ENCODE measurements at places on chromosomes 1 and 21. TPM values are rescaled to one million over a fixed set of nuclear protein-coding genes. Genes with fewer than 3 reads are reported as not detected.
A peak's percentile ranks its signal among the peaks of the same experiment; 100 is the strongest.

GRCh38 chr1:113821916-113822315 is 9.6 kb upstream of the RSBN1 start:
- DNase-seq: no peak

DNA sequence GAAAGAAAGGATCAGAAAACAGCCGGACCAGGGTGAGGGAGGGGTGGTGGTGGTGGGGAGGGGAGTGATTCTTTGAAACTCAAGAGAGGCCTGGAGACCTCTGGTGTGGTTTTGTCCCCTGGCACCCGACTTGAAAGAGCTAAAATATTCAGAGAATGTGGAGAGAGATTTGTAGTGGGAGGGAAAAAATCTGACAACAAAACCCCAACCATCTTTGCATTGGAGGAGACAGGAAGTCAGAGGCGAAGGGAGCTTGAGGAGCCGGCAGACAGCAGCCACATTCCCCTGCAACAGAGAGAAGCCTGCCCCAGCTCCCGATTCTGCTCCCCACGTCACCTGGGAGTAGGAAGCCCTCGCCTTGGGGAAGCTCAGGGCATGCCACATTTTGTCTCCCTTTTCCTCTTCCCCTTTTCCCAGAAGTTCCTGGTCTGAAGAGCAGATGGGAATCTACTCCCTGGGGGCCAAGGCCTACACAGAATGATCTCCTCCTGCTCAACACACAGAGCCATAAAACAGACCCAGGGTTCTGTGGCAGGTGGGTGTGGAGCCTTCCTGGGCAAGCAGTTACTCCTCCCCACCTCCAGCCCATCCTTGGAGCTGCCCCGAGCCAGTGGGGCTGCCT is 84.9 kb downstream of the ITPKB start:
- DNase-seq: peak; percentile 77

OR1C1 gene
- total RNA-seq: not detected

GAS5 gene
- 690 TPM for total RNA-seq

DNA sequence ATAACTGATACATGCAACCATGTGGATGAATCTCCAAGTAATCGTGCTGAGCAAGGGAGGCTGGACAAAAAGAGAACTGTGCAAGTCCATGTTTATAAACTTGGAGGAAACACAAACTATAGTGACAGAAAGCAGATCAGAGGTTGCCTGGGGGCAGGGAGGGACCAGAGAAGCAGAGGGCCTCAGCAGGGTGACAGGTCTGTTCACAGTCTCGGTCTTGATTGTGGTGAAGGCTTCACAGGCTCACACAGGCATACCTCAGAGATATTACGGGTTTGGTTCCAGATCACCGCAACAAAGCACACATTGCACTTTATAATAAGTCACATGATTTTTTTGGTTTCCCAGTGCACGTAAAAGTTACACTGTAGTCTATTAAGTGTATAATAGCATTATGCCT is 28.5 kb downstream of the ACOT7 start:
- DNase-seq: no peak

SPATA45 gene
- 0.68 TPM for total RNA-seq

GRCh38 chr1:44029260-44029910 is 1.9 kb downstream of the SLC6A9 start:
- no peak for DNase-seq

GRCh38 chr1:112826217-112826944 is 111.2 kb upstream of the PPM1J start:
- DNase-seq: no peak

- DNase-seq: no peak
Observed at GRCh38 chr1:209397910-209398309, 185.6 kb upstream of the CAMK1G start.

GBP7 gene
- not detected for total RNA-seq

DNA sequence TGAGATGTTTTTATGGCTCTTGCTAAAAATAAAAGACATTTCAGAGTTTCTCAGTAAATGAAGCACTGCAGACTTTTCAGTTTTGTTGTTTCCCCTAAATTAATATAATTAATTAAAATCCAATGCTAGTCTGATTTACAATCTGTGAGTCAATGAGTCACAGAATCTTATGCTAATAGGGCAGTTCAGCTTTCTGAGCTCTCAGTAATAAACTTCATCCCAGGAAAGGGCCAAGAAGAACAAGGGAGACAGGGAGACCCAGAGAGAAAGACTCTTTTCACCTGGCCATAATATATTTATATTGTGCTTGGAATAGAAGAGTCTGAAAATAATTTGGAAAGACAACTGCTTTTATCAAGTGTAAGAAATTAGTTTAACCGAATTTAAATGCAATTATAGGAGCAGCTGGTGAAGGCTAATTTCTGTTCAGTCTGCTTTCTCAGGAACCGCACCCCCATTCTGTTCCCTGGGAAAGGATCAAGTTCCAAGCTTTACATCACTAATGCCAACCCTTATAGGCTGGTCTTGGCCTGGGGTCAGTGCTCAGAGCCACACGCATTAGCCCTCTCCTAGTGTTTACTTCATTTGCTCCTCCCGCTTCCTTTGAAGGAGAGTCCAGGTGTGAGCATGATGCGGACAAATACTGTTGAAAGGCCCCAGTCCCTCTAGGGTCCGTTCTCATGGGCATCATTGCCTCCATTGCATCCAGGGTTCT is 145.6 kb downstream of the ZBTB18 start:
- no peak for DNase-seq

Data from H9 (cell line).